ENCODE measurements at places on chromosomes 13 and 19.

DNA sequence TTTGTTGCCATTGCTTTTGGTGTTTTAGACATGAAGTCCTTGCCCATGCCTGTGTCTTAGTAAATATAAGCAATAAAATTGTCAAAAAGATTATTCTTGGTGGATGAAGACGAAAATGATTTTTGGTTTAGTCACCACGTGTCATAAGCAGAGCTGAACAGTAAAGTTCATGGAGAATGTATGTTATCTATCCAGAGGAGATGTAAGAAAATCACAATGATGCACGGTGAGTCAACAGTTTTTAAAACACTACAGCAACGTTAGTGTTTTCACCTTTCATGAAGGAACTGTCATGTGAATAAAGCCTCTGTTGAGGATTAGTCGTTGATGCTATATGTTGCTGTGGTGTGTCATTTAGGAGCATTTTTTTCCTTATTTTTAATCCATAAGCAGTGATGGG is 137.6 kb downstream of the GPC6 start:
- no peak for DNase-seq

- DNase-seq, result peak; percentile 62
Measured at GRCh38 chr19:3606690-3607289, at the start of gene TBXA2R. Gene TBXA2R, minus strand, starts transcription at chr19:3606875. Its CDS starts 6,241 bp downstream, at chr19:3600634.

GRCh38 chr19:2661615-2662014 is 40.9 kb downstream of the GNG7 start:
- DNase-seq, result no peak

DNA sequence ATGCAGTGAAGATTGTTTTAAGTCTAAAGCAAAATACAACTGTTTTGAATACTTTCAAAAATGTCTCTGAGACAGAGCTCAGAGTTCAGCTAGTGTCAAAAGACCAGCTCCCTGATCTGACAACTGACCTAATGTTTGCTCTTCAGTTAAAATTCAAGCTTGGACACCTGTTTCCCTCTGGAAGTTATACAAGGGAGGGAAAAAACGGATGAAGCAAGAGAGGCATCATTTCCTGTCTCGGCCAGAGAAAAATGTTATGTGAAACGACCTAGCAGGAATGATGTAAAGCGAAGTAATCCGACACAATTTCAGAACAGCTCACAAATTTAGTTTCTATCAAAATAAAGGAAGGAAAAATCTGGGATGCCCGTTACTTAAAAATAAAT is 59.4 kb downstream of the ZAR1L start:
- no peak for DNase-seq

DNA sequence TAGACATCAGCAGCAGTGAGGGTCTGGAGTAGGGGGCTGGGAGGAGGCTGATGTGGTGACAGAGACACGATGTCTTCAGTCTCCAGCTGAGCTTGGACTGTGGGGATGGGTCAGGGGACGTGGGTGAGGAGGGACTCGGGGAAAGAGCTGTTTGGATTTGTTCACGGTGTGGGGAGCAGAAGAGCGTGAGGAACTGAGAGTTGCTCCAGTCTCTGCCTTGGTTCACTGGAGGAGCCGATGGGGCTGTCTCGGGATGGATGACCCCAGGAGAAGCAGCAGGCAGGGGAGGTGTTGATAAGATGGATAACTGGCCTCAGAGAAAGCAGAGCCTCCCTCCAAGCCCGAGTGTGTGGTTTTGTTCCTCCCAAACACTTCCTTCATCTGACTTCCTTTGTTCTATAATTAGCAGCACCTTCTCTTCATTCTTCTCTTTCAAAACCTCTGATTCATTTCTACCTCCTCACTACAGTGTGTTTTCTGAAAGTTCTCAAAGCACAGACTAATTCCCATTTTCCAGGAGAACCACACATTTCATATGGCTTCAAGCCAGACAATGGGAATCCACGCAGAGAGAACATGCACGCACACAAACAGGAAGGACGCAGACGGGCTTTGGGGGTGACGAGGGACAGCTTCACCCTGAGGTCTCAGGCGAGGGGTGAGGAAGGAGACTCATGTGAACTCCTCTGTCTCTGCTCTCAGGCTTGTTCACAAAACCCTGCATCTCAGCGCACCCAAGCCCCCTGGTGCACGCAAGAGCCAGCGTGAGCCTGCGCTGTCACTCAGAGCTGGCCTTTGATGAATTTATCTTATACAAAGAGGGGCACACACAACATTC is 18.6 kb downstream of the LAIR2 start:
- DNase-seq, result no peak

DNA sequence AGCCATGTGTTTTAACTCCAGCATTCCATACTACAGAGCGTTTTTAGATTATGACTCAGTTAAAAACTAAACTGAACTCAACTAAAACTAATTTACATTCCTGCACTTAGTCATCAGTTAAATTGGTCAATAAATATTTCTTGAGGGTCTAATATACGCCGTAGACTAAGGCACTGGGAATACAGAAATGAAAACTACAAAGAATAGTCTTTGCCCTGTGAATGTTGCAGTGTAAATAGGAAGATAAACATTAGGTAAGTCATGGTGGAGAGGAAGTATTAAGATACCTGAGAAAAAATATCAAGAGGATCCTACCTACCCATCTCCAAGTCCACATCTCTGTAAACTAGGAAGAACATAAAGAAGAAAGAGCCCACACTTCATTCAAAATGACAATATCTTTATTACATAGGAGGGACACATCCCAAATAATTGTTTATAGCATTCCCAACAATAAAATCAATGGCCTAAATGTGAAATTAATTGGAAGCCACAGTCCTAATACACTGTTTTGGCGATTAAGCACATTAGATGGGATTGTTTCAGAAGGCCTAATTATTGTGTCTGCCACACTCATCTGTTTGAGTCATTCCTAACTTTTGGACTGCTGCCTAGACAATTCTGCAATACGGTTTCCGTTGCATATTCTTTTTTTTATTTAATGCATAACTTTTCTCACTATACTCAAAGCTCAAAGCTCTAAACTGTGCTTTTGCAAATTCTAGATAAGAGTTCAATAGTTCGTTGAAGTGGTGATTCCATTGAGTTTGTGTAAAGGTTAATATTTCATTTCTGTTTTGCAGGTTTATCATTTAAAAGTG is 52.9 kb downstream of the MBNL2 start:
- no peak for DNase-seq

DNA sequence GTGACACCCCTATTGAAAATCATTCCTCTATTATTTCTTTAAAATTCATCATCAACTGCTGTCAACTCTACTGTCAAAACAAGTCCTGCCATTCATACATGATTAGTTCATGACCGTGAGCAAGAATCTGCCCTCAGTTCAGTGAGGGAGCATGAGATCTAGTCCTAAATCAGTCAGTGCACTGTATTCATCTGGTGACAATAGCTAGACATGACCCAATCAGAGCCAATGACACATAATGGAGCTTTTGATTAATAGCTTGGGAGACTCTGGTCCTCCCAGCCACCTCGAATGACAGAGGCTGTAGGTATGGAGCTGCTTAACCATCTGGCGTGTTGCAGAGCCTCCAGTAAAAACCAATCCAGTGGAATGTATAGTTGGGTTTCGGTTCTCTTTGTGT is 46.9 kb upstream of the ARGLU1 start:
- DNase-seq, result no peak

- no peak for DNase-seq
Measured at GRCh38 chr19:48113190-48113917, 2.7 kb upstream of the PLA2G4C start.

- no peak for DNase-seq
Measured at GRCh38 chr13:74867460-74867859, 614.5 kb downstream of the TBC1D4 start.

DNA sequence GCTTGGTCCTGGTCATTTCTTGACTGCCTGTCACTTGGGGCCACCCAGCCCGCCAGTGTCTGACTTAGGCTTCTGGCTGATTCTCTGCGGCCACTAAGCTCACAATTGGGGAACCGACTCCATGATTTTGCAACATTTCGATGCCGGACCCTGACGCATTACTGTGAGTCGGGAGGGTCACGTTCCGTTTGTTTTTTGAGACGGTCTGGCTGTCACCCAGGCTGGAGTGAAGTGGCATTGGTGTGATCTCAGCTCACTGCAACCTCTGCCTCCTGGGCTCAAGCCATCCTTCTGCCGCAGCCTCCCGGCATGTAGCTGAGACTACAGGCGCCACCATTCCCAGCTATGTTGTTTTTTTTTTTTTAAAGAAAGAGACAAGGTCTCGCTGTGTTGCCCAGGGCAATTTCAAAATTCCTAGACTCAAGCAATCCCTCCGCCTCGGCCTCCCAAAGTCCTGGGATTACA is 3.2 kb upstream of the ADAT3 start:
- DNase-seq, result no peak

DNA sequence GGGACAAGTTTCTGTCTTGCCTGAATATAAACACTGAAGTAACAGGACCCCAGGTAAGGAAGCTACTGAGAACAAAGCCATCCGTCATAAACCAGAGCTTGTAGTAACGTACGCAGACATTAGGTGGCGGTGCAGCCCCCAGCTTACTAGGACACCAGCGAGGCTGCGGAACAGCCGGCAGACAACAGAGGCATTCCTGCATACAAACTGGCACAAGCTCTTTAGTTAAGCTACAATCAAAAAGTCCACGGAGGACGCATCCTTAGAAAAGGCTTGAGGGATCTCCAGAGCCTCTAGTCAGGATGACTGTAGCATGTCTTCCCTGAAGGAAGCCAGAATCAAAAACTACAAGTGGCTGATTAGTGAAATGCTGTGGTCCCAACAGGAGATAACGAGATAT is 26.2 kb downstream of the ZNF160 start:
- DNase-seq, result peak; percentile 15
